ENCODE measurements at places on chromosomes 2 and 18.

- no peak for DNase-seq
Observed at GRCh38 chr2:119679526-119679837, 481 bp downstream of the TMEM177 start.

- peak; percentile 64 for DNase-seq
Observed at GRCh38 chr18:61892683-61893308, at the start of gene RNF152. Gene RNF152, minus strand, starts transcription at chr18:61893007. Its CDS starts 76,544 bp downstream, at chr18:61816463.

- DNase-seq, result no peak
Observed at GRCh38 chr18:13178976-13179375, 39.6 kb upstream of the LDLRAD4 start.

DNA sequence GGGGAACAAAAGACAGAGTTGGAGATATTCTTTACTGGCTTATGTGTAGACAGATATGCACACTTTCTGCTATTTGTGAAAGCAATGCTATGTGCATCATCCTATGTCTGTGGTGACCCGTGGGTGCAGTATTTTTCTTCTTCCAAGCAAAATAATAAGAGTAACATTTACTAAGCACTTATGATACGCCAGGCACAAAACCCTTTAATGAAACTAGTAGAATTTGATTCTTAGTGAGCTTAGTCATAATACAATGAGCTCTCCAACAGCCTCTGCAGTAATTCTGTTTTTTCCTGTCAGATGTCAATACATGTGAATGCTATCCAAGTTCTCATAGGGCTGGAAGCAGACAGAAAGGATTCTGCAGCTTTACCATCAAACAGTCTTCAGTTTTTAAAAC lies 130.6 kb downstream of the RAD51AP2 start:
- no peak for DNase-seq

GRCh38 chr18:11927497-11927896 lies 19.4 kb upstream of the MPPE1 start:
- DNase-seq, result no peak

Measured in left kidney (tissue), 8 donors.